AG08395 (cell line): ENCODE measurements at places on chromosomes 3 and 15.

- DNase-seq, result peak; percentile 88
Measured at GRCh38 chr15:50876989-50877360, 31.5 kb upstream of the AP4E1 start.

DNA sequence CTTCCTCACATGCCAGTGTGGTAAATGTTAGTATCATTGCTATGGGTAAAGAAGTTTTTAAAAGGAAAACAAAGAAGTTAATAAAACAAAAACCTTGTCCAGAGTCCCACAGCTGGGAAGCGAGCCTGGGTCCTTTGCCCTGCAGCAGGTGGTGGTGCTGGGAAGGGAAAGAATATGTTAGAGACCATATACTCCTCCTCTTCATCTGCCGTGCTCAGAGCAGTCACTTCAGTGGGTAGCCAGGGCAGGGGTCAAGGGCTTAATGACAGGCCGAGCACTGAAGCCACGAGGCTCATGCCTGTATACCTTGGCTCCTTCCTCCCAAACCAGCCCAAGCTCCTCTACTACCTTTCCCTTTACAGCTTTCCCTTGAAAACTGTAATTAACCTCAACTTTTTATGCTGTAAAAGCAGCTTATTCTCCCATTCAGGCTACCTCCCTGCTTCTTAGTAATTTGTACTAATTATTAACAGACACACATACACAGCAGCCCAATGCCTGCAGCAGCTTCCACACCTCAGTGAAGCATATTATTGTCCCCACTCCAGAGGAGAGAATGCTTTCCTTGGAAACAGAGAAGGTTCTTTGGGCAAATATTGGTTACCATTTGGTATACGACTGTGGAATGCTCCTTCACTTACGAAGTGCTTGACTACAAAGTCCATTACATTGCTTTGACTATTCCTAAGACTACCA, 362.1 kb downstream of the EPHB1 start:
- no peak for DNase-seq

DNA sequence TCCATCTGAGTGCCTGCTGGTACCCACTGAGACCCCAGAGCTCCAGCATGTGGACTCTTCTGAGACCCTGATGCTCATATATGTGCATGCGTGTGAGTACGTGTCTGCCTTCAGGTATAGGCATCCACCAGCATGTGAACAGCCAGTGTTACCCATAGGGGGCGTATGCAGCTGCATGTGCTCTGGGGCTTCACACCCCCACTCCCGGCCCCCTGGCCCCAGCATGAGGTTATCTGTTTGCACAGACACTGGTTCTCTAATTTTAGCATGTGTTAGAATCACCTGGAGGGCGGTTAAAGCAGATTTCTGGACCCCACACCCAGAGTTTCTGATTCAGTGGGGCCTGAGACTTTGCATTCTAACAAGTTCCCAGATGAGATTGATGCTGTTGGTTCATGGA, 824 bp upstream of the CILP start:
- DNase-seq, result no peak

DNA sequence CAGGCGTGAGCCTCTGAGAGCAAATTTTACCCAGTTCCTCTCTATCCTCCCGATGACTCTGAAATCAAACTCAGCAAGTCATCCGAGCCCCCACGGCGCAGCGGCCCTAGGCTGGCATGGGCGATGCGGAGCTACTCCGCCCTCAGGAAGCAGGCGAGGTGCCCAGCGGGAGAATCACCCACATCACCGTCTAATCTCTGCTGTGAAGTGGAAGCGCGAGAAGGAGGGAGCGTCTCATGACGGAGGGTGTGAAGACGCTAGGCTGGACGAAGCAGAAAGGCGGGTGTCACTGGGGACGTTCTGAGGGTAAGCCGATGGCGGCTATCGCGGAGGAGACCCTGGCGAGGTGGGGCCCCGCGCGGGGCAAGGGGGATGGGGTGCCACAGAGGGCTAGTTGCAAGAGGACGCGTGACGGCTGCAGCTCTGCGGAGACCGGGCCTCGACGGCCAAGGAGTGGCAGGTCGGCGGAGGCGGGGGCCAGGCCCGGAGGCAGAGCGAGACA, 9.1 kb upstream of the GNAI2 start:
- no peak for DNase-seq

GRCh38 chr15:96336596-96337364, 6.3 kb downstream of the NR2F2 start:
- no peak for DNase-seq
